ENCODE measurements at places on chromosomes 4 and X.

DNA sequence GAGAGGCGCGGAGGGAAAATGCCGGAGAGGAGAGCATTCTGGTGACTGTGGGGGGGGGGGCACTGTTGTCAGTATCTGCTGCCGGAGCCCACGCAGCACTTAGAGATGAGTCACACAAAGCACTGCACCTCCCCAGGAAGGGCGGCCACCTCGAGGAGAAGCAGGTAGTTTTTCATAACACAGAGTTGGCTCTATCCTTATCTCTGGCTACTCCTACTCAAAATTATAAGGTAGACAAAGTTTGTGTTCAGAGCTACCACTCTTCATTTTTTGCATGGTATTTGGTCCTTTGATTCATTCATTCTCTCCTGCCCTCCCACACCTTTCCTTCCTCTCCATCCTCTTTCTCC lies 76.2 kb upstream of the SCOC start:
- no peaks in the 10 kb centered on the region for H3K36me3 ChIP-seq
- no peak for DNase-seq
- no peak overlapping the region for H3K4me3 ChIP-seq

- no peaks in the 10 kb centered on the region for H3K27me3 ChIP-seq
- H3K36me3 ChIP-seq, result no peaks in the 10 kb centered on the region
- H3K27ac ChIP-seq, result no peak overlapping the region
- no peak overlapping the region for H3K4me3 ChIP-seq
- no peak for DNase-seq
Measured at GRCh38 chr4:105350859-105351490, 122.9 kb downstream of the PPA2 start.

DNA sequence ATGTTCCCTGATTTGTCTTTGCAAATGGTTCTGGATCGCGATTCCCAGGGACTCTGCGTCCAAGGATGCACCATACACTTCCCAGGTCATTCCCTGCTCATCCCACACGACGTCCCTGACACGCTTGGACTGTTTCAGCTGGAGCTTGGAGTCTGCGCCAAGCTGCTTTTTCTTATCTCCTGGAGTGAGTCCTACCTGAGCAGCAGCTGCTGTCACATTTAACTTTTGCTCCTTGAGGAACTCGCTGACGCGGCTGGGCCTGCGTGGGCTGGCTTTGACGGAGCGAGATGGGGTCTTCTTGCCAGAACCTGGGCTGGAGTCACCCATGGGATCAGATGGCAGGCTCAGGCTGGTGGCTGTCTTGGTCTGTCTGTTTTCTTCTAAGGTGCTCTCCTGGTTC lies 59.6 kb downstream of the GPRIN3 start:
- H3K4me3 ChIP-seq, result no peak overlapping the region
- peaks cover 25% of the 10 kb centered on the region for H3K36me3 ChIP-seq
- DNase-seq, result no peak
- H3K4me1 ChIP-seq, result peaks cover 5% of the 10 kb centered on the region
- H3K27me3 ChIP-seq, result no peaks in the 10 kb centered on the region
- H3K27ac ChIP-seq, result no peak overlapping the region

- no peak overlapping the region for H3K4me3 ChIP-seq
- no peaks in the 10 kb centered on the region for H3K27me3 ChIP-seq
- no peak overlapping the region for H3K27ac ChIP-seq
- no peaks in the 10 kb centered on the region for H3K36me3 ChIP-seq
Measured at GRCh38 chrX:111854556-111855490, 21.2 kb upstream of the TRPC5OS start.

DNA sequence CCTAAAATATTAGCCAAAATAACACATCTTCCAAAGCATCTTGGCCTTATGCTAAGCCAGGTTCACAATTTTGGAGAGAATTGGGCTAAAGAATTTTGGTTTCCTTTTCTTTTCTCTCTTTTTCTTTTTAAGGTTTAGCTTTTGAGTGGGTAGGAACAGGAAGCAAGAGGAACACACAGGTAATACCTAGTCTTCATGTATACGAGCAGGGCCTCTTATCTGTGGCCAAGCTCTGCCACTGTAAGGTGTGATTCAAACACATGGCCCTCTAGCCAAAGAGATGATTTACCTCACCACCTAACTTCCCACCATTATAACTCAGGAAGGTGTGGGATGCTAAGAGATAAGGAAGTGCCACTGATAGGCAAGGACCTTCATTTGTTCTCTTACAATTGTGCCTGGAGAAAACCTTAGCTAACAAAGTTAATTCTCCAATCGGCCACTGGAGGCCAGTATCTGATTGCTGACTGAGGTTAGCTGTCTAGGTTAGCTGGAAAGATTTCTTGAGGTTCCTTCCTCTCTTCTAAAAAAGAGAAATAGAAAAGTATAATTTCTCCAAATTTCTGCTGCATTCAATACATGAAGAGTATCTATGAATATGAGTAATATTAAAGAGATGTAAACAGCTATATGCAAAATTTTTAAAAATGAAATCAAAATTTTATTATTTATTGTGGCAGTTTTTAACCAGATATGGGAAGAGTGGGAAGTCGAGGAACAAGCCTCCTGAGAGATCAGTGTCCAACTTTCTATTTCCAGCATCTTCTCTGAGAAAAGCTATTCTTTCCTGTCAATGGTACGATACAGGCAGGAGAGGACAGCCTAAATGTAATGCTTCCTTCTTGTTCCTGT lies 30.1 kb upstream of the BBS7 start:
- no peak overlapping the region for H3K27ac ChIP-seq
- no peak overlapping the region for H3K4me3 ChIP-seq
- no peaks in the 10 kb centered on the region for H3K4me1 ChIP-seq
- H3K36me3 ChIP-seq, result no peaks in the 10 kb centered on the region
- DNase-seq, result no peak

DNA sequence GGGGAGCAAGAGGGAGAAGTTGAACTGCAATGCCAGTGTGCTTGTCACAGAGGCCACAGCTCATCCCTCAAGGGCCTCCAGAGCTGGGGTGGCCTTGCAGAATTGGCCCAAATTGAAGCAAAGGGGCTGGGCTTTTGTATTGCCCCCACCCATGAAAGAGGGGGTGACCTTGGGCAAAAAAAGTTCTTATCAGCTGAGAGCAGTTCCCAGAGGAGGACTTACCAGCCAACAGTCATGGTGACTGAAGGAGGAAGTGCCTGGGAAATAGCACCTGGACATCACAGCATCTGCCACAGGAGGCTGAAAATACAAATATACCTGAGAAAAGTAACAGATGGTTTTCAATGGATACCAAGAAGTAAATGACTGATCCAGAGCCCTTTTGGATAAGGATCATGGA lies 262.4 kb downstream of the MID1IP1 start:
- DNase-seq, result no peak
- H3K4me3 ChIP-seq, result no peak overlapping the region
- no peaks in the 10 kb centered on the region for H3K4me1 ChIP-seq
- H3K36me3 ChIP-seq, result no peaks in the 10 kb centered on the region
- H3K27ac ChIP-seq, result no peak overlapping the region
- no peaks in the 10 kb centered on the region for H3K27me3 ChIP-seq

- DNase-seq, result no peak
- H3K27ac ChIP-seq, result no peak overlapping the region
- H3K4me3 ChIP-seq, result no peak overlapping the region
Measured at GRCh38 chr4:9899306-9900055, 118.0 kb downstream of the DRD5 start.

DNA sequence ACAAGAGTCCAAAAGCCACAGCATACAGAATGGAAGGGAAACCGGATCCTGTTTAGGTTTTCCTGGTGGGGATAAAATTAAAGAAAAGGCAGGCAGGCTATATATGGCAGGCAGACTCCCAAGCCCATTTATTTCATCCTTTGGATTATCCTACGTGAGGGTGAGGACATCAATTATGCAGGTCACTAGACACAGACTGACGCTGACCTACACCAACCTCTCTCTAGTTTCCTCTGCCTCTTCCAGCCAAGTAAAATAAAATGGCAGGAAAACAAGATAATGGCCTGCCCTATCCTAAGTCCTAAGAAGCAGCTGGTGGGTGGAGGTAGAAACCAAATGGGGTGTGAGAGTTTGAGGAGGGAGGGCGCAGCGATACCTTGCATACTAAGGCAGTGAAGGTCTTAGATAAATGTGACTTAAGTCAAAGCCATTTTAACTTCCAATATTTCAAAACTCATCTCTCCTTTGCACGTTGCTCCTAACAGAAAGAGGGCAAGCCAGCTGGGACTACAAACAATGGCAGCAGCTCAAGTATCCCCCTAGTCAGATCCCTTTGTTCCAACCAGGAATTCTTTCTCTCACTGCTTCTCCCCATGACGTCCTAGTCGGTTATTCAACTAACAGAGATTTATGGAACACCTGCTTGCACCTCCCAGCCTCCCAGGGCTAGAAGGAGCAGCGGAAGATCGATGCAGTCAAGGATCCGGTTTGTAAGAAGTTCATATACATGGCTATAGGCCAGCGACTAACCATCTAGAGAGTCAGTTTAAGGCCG lies 72.8 kb downstream of the IRF2 start:
- no peak overlapping the region for H3K4me3 ChIP-seq
- no peaks in the 10 kb centered on the region for H3K27me3 ChIP-seq
- DNase-seq, result no peak
- H3K4me1 ChIP-seq, result peaks cover 19% of the 10 kb centered on the region
